ENCODE measurements at places on chromosomes 7 and 10.

- peak; percentile 30 for DNase-seq
These were observed 5.8 kb upstream of the UPP1 start for GRCh38 chr7:48083114-48083830.

- no peak for DNase-seq
These were observed 7.3 kb downstream of the RHEB start for GRCh38 chr7:151512353-151512752.

- no peak for DNase-seq
These were observed 29.1 kb downstream of the MKX start for GRCh38 chr10:27716521-27716920.

- no peak for DNase-seq
These were observed 229.8 kb upstream of the HDAC9 start for GRCh38 chr7:18265611-18266281.

DNA sequence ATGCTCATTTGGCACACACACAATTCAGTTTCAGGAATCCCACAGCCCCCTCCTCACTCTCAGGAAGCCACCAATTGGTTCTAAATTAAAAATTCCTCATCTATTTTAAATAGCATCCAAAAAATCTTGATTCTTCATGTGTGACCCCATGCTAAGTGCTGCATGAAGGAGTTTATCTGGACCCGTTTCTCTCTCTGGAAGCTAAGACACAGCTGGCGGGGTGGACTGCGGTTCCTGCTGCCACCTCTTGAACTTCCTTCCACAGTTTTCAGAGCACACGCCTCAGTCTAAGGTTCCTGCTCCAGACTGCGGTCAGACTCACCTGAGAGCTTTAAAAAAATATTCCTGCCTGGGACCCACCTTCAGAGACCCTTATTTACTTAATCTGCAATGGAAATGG, 34.5 kb downstream of the LYZL1 start:
- DNase-seq = no peak

DNA sequence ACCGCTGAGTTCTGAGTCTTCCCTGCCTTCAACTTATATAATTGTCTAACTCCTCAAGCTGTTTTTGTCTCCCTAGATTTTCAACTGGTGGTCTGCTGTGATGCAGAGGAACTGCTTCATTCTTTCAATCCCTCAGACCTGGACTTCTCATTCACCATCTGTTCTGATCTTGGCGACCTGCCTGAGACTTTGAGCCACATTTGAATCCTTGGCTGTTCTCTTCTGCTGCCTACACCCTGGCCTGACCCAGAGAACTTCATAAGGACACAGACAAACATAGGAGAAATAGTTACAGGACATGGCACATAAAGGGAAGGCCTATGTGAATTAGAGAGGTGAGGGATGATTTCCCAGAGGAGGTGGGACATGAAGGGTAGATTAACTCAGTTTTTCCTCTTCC, 326.7 kb downstream of the PTEN start:
- DNase-seq = no peak
